Activated CD8-positive, alpha-beta memory T cell treated with anti-CD3 and anti-CD28 coated beads for 48 hours (primary cell): ENCODE measurements at places on chromosomes 1 and 21.

DNA sequence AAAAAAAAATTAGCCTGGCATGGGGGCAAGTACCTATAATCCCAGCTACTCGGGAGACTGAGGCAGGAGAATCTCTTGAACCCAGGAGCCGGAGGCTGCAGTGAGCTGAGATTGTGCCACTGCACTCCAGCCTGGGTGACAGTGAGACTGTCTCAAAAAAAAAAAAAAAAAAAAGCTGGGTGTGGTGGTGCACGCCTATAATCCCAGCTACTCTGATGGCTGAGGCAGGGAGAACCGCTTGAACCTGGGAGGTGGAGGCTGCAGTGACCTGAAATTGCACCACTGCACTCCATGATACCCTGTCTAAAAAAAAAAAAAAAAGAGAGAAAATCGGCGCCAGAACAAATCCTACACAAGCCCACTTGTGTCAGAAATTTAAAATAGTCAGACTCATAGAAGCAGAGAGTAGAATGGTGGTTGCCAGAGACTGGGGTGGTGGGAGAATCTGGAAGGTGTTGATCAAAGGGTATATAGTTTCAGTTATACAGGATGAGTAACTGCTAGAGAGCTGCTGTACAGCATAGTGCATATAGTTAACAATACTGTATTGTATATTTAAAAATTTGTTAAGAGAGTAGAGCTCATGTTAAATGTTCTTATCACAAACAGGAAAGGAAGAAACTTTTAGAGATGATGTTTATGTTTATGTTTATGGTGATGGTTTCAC lies 9.6 kb downstream of the DIP2A start:
- no peak for DNase-seq

DNA sequence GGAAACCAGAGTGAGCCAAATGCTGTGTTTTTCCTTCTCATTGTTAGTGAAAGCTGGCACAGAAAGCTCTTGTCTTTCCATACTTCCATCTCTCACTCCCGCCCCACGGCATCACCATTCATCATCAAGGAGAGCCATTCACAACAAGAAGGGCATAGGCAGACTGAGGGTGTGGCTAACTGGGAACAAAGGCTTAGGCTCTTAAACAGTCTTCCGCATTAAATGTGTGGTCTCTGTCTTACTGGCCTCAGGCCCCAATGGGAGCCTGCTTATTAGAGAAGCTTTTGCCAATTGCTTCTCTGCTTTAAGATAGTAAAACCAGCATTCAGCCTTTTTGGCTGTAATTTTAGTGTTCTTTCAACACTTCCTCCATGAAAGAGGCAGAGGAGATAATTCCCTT lies 51.4 kb downstream of the TNFSF18 start:
- DNase-seq, result no peak

DNA sequence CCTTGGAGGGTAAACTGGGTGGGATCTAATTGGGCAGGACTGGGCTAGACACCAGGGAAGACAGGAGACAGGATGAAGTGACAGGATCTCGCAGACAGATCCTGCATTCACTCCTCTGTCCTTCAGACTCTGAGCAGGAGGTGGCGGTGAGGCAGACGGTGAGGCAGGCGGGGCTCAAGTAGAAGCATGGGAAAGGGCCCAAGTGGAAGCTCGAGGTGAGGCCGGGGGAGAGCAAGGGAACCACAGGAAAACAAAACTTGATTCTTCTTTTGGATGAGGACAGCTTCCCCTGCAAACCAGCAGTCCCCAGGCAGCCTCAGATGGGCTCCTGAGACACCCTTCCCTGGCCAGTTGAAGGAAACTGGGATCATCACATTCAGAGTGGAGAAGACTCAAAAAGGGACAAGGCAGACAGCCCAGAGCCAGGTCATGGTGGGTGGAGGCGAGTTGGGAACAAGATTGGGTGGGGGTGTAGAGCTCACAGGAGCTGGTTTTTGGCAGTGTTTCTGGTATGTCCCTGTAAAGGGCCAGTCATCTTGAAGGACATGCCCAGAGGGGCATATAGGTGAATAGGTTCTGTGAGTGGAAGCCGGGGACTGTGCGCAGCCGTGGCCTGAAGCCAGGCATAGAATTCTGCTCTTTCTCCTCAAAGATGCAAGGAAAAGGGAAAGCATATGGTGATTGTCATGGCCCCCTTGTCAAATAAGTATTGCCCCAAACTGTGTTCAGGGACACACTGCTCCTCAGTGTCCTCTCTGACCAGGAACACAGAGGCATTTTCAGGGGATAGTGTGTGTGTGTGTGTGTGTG lies 18.0 kb downstream of the INKA2 start:
- no peak for DNase-seq

DNA sequence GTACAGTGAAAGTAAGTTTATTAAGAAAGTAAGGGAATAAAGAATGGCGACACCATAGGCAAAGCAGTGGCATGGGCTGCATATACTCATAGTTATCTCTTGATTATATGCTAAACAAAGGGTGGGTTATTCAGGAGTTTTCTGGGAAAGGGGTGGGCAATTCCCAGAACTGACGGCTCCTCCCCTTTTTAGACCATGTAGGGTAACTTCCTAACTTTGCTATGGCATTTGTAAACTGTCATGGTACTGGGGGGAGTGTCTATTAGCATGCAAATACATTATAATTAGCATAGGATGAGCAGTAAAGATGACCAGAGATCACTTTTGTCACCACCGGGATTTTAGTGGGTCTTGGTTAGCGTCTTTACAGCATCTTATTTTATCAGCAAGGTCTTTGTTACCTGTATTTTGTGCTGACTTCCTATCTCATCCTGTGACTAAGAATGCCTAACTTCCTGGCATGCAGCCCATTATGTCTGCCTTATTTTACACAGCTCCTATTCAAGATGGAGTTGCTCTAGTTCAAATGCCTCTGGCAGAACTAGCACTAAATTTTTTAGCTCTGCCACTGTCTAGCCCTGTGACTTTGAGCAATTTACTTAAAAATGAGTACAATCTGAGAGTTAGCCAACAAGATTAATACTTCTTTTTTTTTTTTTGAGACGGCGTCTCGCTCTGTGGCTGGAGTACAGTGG lies 110.3 kb upstream of the PALMD start:
- DNase-seq, result no peak

DNA sequence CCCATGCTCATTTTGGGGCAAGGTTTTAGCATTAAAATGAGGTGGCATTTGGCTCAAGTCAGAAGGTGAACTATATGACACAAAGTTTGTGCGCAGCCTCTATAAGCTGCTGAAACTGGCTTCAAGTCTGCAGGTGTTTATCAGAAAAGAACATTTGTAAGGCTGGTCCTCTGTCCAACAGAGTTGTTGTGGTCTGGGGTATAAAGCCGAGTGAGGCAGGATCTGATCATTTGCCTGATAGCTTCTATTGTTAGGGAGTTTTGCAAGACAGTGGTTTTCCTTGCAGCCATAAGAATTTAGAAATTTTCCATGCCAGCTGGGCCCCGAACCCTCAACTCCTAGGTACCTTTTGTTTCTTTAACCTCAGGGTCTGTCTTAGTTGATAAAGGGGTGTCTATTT lies 130.8 kb downstream of the PGBD5 start:
- DNase-seq, result no peak

DNA sequence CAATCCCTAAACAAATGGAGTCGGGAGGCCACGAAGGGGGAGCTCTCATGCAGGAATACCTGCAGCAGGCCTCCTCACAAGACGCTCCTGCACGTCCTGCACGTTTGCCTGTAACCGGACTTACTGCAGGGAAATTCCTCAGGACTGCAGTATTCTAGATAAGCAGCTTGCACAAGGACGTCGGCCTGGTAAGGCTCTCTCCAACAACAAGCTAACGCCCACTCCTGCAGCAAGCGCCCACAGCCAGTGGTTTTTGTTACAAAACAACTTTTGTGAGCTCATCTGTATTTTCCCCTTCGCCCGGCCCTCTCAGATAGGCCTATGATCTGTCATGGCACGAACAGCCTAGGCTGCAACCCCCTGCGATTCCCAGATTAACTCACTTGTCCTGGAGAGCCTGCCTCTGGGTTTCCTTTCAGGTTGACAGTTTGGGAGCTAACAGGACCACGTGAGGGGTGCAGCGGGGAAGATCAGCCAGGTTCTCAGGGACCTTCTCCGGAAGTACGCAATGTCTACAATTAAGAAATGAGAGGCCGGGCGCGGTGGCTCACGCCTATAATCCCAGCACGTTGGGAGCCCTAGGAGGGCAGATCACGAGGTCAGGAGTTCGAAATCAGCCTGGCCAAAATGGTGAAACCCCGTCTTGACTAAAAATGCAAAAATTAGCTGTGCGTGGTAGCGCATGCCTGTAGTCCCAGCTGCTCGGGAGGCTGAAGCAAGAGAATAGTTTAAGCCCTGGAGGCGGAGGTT lies 921 bp upstream of the MIB2 start:
- DNase-seq, result peak; percentile 28

DNA sequence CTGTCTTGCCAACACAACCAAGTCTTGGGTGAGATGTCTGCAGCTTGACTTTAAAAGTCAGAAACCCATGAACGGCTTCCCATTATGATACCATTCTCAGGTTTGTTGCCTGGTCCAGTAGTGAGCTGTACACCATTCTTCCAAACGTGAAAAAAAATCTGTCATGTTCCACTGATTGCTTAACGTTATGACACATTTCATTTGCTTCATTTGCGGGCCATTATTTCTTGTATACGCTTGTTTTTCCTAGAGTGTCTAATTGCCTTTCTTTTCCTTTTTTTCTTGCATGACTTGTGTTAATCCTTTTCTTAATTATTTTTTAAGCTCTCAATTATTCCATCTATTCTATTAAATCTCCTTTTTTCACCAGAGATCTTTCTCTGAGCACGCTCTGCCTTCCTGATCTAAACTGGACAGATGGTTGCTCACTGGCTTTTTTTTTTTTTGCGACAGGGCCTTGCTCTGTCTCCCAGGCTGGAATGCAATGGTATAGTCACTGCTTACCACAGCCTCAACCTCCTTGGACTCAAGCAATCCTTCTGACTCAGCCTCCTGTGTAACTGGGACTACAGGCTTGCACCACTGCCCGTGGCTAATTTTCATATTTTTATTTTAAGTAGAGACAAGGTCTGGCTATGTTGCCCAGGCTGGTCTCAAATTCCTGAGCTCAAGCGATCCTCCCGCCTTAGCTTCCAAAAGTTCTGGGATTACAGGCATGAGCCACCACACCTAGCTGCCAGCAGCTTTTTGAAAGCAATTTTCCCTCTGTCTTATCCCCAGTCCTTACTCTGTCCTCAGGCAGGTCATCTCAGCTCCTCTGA lies 31.7 kb upstream of the CAMTA1 start:
- DNase-seq, result no peak

DNA sequence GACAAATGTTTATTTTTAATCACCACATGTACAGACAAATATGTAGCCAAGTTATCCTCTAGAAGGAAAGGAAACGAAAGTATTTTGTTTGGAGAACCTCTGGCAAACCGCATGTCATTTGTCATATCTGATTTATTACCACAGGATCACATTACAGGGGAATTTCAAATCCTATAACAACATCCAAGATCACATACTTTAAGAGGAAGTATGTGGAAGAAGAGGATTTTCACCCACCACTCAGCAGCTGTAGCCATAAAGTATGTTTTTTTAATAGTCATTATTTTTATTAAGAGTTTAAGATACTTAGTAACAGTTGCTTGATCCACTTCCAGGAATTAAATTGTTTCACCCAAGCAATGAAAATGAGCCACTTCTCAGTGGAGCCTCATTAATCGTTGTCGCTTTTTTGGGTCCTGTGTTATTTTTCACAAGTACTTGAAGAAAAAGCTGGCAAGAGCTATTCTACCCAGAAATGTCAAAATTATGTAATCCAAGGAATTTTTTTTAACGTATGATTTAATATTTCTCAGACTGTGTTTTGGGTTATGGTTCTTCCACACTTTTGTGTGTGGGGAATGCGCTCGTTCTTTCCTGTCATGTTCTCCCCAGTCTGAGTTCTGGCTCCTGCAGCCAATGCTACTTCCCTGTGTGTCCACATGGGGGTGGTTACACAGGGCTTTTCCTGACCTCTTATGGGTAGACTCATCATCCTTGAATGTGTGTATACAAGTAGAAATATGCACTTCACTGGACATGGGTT lies 6.9 kb downstream of the SERTAD4 start:
- DNase-seq, result no peak

DNA sequence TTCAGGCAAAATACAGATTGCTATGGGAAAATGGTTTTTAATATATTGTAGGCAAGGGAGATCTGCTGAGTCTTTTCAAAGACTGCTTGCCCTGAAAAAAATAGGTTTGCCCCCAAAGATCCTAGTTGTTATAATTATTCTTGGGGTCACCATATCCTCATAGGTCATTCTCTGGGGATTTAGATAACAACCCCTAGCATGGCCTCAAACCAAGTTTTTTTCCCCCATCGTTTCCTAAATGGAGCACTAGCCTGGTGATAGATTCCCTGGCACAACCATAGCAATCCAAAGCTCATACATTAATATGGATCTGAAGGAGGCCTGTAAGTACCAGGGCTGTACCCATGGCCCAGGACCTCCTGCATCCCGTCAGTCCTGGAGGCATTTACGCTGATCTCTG lies 315.2 kb downstream of the BACH1 start:
- no peak for DNase-seq

DNA sequence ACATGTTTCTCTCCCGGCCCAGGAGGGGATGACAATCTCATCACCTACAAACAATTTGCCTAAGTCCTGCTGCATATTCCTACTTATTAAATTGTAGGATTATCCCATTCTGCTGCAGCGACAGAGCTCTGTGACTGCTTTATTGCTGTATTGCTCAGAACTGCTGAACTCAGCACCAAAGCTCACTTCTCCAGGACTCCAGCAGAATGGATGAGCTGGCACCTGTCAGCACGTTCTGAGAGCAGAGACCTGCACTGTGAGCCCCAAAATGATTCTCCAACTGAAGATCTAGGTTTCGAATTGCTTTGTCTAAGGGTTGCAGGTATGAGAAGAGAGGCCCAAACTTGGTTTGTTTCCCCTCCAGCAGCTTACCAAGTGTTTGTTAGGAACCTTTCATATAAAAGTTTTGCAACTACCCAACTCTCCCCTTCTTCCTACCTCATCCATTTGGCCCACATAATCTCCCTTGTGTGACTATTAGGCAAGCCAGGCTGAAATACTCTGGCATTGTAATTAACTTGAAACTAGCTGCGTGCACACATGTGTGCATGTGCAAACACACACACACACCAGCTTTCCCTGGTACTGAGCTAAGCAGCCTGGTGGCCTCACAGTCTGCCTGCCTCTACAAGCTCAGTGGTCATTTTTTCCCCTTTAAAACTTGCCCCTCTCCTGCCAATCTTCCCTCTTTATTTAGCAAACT lies 161.4 kb upstream of the CAMK1G start:
- DNase-seq, result no peak

- DNase-seq, result peak; percentile 55
Observed at GRCh38 chr21:31580866-31581276, 78.6 kb upstream of the SOD1 start.
